MV-4-11 (cell line): ENCODE measurements at places on chromosomes 7 and 10.

- no peak for DNase-seq
Measured at GRCh38 chr10:35927341-35927740, 285.2 kb upstream of the FZD8 start.

GRCh38 chr7:101865455-101865854 is 48.0 kb downstream of the CUX1 start:
- no peak for DNase-seq

GRCh38 chr7:28002638-28003037 is 178.0 kb downstream of the JAZF1 start:
- peak; percentile 6 for DNase-seq

DNA sequence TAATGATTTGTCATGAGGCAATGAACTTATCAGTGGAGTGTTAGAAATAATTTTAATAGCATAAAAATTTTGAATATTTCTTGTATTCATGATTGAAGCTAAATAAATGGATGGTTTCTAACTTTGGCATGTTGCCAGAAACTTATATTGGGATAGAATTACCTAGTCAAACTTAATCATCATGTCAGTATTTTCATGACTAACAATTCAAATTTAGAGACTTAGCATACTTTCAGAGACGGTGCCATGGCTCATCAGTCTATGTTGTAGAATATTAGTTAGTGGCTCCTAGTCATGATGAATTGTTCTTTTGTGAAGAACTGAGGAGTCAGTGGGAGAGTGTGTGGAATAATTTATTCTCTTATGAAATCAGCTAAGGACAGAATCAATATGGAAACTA is 599.6 kb upstream of the POT1 start:
- no peak for DNase-seq

- peak; percentile 78 for DNase-seq
Measured at GRCh38 chr10:90847436-90847835, 10.4 kb downstream of the HTR7 start.

- no peak for DNase-seq
Measured at GRCh38 chr10:125992254-125992653, 95.9 kb downstream of the FANK1 start.

DNA sequence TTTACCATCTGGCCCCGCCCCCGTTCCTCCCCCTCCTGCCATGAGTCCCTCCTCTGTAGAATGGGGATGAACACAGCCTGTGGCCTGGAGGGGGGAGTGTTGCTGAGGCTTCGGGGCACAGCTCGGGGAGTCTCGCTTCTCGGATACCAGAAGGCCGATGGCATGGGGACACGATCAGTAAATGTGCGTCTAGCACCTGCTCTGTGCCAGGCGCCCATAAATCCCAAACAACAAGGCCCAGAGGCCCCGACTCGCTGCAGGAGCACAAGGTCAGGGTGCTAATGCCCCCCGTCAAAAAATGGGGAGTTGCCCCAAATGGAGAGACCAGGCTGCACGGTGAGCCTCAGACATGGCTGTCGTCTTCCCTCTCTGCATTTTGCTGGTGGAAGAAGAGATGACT is 40.7 kb downstream of the JAKMIP3 start:
- no peak for DNase-seq

DNA sequence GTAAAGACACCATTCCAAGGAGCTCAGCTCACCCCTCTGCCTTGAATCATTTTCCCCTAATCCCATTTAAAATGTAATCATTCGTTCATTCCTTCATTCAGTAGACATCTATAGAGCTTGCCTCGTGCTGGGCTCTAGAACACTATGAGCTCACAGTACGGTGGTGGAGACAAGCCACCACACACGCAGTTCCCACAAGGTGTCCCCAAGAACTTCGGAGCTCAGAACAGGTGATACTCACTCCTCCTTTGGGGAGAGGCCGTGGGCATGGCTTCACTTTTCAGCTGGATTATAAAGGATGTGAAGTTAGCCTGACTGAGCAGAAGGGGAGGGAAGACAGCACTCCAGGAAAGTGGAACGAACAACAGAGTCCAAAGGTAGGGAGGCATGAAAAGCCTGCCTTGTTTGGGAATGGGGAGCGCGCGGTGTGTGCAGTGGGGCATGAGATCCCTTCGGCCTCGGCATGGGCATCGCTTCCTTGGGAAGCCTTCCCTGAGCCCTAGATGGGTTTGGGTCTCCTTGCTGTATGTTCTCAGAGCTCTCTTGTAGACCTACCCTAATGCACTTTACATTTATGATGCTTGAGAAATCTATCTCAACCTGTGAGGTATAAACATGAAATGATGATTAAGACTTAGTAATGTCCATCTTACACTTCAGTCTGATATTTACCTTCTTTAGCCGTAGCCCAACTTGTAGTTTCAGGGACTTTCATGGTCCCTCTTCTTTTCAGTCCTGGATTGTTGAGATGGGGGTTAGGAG is 809 bp upstream of the OGA start:
- no peak for DNase-seq

- no peak for DNase-seq
Measured at GRCh38 chr7:18860221-18860620, 257.2 kb downstream of the TWIST1 start.

DNA sequence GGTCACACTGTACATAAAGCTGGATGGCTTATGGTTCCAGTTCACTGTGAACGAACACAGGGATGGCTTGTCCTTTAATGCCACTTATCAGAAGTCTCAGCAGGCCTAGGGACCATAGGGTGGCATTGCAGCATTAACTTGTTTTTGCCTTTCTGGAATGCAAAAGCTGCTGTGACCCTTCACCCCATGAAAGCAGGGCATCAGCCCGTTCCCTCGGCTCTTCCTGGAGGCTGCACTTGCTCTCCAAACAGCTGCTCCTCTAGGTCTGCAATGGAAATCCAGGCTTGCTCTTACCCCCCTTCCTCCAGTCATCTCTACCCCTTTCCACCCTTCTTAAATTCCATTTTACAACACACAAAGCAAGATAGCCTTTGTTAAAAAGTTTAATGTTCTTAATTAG is 17.9 kb upstream of the NEUROD6 start:
- DNase-seq, result no peak

GRCh38 chr10:89002226-89002978 is 11.8 kb downstream of the FAS start:
- no peak for DNase-seq

GRCh38 chr10:78248651-78249464 is 215.2 kb downstream of the RPS24 start:
- peak; percentile 43 for DNase-seq

- DNase-seq, result no peak
Measured at GRCh38 chr7:42833411-42833810, 78.5 kb downstream of the C7orf25 start.

- DNase-seq, result no peak
Measured at GRCh38 chr10:124329941-124330340, 88.8 kb downstream of the OAT start.

GRCh38 chr7:78018641-78019446 is 220.3 kb downstream of the PHTF2 start:
- DNase-seq, result no peak

DNA sequence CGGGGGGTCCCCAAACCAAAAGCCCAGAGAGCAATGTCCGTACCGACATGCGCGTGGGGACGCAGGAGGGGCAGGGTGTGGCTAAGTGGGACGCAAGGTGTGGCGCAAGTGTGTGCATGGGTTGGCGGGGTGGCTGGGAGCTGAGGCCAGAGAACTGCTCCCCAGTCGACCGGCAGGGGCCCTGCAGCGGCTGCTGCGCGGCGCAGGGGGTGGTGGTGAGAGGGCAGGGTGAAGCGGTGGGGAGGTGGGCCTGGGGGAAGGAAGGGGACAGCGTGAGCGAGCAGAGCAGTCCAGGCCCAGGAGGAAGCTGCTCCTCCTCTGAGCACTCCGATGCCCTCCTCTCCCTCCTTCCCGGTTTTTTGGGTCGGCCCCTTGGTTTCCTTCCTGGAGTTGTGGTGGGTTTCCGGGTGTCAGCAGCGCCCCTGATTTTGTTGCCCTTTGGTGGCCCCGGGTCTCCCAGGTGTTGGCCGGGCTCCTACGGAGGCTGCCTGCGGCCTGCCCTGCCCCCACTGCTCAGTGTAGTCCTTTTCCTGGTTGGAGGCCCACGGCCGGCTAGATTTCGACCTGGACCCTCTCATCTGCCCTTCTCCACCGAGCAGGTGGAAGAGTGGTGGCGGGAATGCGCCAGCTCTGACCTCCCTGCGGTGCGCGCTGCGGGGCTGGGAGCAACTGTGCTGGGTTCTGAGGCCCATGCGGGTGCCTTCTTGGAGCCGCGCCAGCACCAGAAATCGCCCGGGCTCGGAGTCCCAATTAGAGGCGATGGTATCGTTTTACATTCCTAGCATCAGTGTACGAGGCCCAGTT is 40.5 kb upstream of the COMTD1 start:
- no peak for DNase-seq

- DNase-seq, result no peak
Measured at GRCh38 chr10:124921261-124921660, 20.7 kb upstream of the ZRANB1 start.

- no peak for DNase-seq
Measured at GRCh38 chr10:9561821-9562505, 1455.7 kb upstream of the CELF2 start.

GRCh38 chr7:5497295-5498103 is 73.9 kb upstream of the TNRC18 start:
- DNase-seq, result no peak

DNA sequence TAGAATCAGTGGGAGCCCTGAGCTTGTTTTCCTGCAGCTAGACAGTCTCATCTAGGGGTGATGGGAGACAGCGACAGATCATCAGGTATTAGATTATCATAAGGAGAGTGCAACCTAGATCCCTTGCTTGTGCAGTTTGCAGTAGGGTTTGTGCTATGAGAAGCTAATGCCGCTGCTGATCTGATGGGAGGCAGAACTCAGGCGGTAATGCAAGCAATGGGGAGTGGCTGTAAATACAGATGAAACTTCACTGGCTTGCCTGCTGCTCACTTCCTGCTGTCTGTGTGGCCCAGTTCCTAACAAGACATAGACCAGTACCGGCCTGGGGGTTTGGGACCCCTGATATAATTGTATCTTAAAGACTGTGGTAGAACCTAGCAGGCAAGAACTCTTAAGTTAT is 17.6 kb downstream of the NRBF2 start:
- DNase-seq, result no peak

DNA sequence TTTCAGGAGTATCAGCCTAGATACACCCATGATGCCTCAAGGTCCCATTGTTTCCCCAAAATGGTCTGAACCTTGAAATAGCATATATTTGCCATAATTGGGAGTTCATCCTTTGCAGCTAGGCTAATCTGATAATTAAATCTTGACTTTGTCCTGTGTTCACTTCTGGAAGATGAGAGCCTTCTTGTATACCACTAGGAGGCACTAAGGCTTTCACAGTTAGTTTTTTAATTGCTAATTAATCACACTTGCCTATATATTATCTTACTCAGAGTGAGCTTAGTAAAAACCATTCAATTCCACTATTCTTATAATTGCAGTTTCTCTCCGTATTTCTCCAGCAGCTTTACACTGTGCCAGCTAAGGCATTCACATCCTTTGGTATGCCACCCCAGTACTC is 48.7 kb upstream of the MAGI2 start:
- DNase-seq, result no peak

DNA sequence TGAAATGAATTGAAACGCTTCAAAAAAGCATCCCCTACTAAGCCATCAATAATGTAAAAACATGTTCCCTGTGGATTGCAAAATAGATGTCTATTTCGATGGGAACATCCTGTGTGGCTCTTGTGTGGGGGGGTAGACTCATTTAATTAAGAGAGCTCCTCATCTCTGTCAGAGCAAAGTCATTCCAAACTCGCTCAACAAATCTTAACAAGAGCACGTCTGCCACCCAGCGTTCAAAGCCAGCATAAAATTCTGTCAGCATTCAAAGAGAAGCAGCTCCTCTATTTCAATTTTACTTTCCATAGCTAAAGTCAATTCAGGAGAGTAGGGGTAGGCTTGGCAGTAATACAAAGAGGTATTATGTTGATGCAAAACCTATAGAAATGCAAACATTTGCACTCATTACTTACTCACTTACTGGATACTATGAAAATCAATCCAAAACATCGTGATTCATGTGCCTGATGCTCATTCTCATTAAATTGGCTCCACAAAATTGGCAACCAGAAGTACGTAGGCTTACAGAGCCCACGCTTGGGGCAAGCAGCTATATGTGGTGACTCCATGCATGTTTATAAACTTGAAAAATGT is 114.9 kb downstream of the IPMK start:
- DNase-seq, result peak; percentile 48

DNA sequence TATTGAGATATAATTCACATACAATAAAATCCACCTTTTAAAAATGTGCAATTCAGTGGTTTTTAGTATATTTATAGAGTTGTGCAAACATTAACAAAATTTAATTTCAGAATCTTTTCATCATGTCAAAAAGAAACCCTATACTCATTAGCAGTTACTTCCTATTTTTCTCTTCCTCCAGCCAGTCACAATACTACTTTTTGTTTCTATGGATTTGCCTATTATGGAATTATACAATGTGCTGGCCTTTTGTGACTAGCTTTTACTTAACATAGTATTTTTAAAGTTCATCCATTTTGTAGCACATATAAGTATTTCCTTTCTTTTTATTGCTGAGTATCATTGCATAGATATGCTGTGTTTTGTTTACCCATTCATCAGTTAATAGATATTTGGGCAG is 199.9 kb upstream of the IMMP2L start:
- DNase-seq, result no peak

DNA sequence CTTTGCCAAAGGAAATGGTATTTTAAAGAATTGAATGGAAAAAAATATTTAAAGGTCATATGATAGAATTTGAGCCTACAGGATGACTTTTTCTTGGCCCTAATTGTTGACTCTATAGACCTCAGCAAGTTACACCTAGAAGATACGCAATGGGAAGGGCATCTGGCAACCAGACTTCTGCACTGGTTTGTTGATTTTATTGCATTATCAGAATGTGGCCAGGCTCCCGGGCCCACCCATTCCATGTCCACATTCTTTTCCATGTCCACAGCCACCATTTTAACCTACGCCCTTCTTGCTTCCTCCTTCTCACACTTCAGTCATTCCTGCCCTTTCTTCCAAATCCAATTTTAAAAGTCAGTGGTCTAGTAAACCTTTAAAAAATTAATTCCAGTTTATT is 738.4 kb downstream of the SUGCT start:
- DNase-seq, result no peak

- DNase-seq, result peak; percentile 4
Measured at GRCh38 chr10:77290528-77291155, 347.0 kb downstream of the KCNMA1 start.

DNA sequence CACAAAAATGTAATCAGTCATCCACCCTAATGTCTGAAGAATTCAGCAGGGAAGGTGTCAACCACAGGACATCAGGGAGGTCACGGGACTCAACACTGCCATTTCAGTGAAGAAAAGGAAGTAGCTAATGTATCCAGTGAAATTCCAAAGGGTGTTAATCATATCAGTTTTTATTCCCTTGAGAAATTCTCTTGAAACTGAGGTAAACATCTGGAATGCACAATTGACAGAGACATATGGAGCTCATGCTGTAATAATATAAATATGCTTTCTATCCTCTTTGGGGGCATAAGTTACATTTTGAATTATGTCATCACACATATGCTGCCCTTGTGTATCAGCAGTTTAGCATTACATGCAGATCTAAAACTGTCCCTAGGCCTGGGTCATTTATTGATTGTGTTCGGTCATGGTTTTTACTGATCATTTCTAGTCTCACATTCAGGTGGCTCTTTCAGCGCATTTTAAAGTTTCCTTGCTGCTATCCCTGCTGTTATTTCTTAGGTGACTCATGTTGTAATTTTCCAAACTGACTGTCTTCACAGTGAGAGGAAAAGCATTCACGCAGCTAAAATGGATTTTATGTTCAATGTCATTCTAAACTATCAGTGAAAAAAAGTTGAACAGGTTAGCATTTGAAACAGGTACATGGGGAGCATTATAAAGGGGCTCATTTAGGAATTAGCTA is 273.9 kb downstream of the TSPAN12 start:
- no peak for DNase-seq

GRCh38 chr10:75406462-75407223 is 5.1 kb upstream of the ZNF503 start:
- DNase-seq, result no peak

- DNase-seq, result peak; percentile 82
Measured at GRCh38 chr7:112510001-112510742, 29.4 kb downstream of the LSMEM1 start.
